ENCODE measurements at places on chromosomes 7 and 10.

GRCh38 chr7:107196834-107197610 lies 28.2 kb downstream of the HBP1 start:
- no peak for DNase-seq

DNA sequence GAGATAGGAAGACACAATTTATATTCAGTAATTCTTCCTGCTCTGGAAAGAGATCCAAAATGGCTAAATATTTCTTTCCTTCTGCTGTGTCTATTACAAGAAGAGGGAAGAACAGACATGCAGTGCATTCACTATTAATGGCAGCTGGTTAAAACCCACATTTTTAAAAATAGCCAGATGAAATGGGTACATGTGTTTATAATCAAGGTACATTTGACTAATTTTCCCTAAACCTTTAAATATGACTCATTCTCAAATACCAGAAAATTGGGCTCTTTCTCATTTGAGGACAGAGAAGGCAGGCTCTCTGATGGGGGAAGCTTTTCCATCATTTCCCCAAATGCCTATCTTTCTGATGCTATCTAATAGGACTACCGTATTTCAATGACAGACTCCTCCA lies 215.7 kb upstream of the HABP2 start:
- DNase-seq = no peak

GRCh38 chr7:116212869-116213268 lies 2.5 kb downstream of the TES start:
- DNase-seq = no peak

GRCh38 chr7:151366880-151367222 lies 25.2 kb downstream of the NUB1 start:
- DNase-seq = no peak

DNA sequence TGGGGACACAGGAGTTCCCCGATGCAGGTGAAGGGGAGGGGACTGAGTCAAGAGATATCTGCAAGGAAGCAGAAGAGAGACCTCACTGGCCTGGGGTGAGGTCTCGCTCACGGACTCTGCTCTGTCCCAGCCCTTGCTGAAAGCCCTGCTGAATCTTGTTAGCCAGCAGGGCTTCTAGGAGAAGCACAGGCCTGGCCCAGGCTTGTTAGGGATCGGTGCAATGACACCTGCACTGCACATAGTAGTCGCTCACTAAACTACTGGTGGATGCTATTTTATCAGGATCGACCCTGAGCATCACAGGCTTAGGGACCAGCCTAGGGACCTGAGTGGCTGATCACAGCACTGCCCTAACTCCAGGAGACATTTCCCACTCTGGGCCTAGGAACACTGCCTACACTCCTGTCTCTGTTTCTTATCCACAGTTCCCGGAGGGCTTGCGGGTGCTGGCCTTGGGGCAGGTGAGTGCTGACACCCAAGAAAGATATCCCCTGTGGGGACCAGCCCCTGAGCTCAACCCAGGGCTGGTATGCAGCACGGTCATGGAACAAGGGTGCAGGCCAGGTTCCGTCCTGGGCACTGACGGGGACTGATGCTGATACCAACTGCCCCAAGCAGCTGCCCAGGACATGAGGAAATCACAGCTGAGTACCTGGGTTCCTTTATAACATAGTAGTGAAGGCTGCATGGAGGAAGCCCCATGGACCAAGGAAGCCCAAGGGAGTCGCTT lies 13.0 kb downstream of the ELN start:
- DNase-seq = no peak

GRCh38 chr10:3494131-3494837 lies 290.7 kb downstream of the KLF6 start:
- DNase-seq = no peak

DNA sequence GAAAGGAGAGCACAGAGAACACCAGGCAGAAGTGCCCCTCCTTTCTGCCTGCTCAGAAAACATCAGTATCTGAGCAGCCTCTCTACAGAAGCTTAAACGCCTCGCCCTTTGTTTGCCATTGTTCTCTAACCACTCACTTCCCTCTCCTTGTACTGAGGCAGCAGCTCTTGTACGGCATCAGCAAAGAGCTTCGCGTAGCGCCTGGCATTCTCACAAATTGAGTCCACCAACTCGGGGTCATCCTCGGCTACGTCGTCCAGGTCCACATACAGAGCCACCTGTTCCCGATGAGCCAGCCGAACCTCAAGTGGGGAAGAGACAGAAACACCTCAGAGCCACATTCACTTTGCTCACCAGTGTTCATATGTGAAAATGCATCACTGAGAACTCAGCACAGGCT lies 1.7 kb downstream of the MCM7 start:
- DNase-seq = no peak

DNA sequence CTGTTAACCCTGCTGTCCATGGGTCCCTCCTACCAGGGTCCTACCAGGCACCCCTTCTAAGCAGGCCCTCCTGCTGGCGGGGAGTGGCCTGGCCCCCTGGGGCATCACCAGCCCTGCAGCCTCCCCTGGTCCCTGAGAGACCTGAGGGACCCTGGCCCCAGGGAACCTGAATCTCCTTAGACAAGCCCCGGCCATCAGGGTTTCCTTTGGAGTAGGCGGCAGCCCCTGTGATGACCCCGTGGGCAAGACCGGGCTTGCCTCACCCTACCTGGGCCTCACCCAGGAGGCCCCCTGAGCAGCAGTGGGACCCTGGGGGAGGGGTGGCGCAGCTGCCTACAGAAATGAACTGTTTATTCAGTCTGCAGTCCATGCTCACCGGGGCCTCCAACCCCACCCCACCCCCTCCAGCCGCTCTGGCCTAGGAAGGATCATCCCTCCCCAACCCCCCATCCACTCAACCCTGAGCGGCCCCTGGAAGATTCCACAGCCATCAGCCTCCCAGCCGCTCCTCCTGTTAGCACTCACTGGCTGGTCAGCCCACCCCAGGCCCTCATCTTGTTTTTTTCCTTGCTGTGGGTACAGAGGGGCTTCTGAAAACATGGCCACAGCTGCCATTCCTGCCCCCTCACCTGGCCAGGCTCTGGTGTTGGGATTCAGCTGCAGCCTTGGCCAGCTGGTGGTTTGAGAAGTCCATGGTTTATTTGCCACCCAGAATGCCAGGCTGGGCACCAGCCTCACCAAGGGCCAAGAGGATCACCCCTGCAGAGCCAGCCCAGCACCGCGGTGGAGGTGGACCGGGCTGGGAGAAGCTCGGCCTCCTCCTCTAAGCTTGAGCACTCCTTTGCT lies 34.8 kb upstream of the CHST15 start:
- DNase-seq = no peak

GRCh38 chr7:111262293-111263116 lies 171.6 kb downstream of the LRRN3 start:
- no peak for DNase-seq

- DNase-seq = no peak
These were observed 76.3 kb downstream of the FOXL3 start for GRCh38 chr7:366161-366803.

- no peak for DNase-seq
These were observed 1080.2 kb upstream of the AUTS2 start for GRCh38 chr7:68518060-68518459.

- DNase-seq = peak; percentile 13
These were observed 118.8 kb upstream of the SFMBT2 start for GRCh38 chr10:7529638-7530037.

DNA sequence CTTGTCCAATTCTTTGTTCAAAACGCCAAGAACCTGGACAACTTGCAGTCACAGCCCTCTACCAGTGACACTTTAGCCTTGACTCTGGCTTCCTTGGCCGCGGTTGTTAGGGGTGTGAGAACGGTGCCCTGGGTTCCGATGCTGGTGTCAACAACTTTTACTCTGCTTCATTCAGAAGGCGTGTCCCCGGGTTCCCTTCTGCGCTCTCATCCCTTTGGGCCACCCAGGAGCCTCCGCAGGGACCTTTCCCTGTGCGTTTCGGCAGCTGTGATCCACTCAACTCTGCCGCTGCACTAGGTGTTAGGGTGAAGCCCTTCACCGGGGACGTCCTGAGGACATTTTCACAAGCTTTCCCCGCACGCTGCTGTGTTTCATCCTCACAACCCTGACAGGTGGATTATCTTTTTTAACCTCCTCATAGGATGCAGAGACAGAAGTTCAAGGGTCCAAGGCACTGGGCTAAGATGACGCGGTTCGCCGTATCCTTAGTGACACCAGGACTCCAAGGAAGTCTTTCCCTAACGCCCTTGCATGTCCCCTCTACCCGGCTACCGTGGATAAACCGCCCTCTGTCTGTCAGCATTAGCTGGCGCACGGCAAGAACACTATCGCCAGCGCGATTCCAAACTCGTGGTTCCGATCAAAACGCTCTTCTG lies 133.5 kb upstream of the SHH start:
- DNase-seq = no peak

- no peak for DNase-seq
These were observed 160.7 kb upstream of the ZNF32 start for GRCh38 chr10:43809211-43809930.

DNA sequence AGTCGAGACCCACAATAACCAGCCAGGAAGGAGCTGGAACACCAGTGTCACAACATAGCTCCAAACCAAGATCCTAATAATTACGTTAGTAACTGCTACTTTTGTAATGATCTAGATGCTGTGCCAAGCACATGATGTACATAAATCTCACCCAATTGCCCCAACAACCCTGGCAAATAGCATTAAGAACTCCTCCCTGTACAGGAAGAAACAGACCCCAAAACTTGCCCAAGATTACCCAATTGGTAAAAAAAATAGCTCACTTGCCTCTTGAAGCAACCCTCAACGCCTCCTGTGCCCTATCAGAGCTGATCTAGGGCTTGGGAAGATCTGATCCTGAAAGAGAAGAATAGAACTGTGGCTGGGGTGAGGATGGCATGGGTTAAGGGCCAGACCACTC lies 628.7 kb upstream of the AUTS2 start:
- DNase-seq = no peak

- no peak for DNase-seq
These were observed 76.0 kb downstream of the HIP1 start for GRCh38 chr7:75662579-75663301.

- no peak for DNase-seq
These were observed 263.4 kb downstream of the KCNMA1 start for GRCh38 chr10:77374189-77374656.

GRCh38 chr10:104127411-104127810 lies 5.4 kb downstream of the SFR1 start:
- DNase-seq = peak; percentile 27

- DNase-seq = no peak
These were observed 28.0 kb upstream of the PALS2 start for GRCh38 chr7:24545215-24545614.

- peak; percentile 55 for DNase-seq
These were observed 739.5 kb downstream of the SORCS1 start for GRCh38 chr10:106424981-106425380.

GRCh38 chr7:618539-619367 lies 99.1 kb upstream of the PDGFA start:
- no peak for DNase-seq

- no peak for DNase-seq
These were observed 84.0 kb upstream of the SMNDC1 start for GRCh38 chr10:110388687-110389052.

- DNase-seq = peak; percentile 28
These were observed 2.0 kb upstream of the SFTPA1 start for GRCh38 chr10:79608505-79609375.

GRCh38 chr7:31126976-31127375 lies 74.9 kb downstream of the ADCYAP1R1 start:
- no peak for DNase-seq

GRCh38 chr7:92149736-92150239 lies 15.5 kb upstream of the CYP51A1 start:
- DNase-seq = no peak

DNA sequence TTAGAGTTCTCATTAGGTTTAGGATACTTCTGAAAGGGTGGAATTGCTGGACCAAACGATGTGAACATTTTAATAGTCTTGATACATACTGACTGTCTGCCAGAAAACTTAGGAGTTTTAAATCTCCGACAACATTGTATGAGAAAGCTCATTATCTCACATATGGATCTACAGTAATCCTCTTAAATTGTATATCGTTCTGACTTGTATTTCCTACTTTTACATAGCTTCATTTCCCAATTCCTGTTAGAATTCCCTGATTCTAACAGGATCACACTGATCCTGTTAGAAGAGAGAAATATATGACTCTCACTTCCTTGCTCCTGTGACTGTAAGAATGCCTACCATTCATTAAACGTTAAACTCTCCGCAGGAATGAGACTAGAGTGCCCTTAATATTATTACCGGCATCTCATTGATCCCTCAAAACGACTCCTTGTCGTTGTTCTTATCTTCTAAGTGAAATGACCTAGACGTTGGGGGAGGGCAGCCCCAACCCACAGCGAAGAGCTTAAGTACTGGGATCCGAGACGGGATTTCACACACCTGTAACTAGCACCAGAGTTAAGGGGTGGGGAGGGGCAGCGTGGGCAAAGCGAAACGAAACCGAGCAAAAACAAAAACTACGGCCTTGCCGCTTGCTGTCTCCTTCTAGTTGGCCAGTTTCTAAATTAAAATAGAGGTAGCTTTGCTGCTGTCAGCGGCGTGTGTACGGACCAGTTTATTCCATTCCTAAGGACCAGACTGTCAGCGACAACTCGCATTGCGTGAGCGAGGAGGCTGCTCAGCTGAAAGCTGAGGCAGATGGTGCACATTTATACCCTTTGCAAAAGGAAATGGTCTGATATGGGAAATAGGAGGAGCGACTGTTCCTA lies 678 bp upstream of the TMEM106B start:
- DNase-seq = peak; percentile 34

GRCh38 chr7:44155191-44156185 lies 14.4 kb upstream of the MYL7 start:
- DNase-seq = no peak

DNA sequence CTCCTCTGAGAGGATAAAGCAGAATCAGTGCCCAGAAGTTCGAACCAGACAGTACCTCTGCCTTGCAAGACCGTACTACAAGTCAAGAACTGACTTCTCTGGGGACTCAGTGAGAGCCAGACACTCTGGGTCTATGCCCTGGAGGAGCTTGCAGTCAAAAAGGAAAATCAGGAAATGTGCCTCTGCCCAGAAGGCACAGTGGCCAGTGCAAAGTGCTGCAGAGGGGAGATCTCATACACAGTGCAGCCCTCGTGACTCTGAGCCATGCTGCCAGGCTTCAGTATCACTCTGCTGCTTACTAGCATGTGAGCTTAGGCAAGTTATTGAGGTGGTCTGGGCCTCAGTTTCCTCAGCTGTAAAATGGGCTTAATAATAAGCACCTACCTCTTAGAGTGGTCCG lies 144.0 kb upstream of the NPY start:
- DNase-seq = no peak

DNA sequence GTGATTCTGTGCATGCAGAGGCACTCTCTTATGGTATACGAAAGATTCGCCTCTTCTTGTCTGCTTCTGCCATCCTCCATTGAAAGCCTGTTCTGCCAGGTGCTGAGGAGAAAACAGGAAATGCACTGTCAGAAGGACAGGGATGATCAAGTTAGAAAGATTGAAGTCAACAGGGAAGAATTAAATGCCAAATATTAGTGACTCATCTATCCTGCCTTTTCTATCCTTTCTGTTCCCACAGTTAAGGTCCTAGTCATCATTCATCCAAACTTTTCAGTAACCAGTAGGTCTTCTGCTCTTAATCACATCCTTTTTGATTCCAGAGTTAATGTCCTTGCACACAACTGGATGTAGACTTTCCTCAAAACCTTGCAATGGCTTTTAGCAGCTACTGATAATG lies 4.8 kb upstream of the ZNF783 start:
- DNase-seq = no peak
